ENCODE measurements at places on chromosomes 11 and 22.

DNA sequence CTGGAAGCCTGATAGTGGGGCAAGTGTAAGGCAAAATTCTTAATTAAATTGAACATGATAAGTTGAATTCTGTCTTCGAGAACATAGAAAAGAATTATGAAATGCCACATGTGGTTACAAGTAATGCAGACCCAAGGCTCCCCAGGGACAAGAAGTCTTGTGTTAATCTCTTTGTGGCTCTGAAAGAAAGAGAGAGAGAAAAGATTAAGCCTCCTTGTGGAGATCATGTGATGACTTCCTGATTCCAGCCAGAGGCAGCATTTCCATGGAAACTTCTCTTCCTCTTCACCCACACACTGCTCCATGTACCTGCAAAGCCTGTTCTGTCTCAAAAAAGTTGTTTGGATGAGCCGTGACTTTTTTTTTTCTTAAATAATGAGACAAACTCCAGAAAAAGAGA lies 1.9 kb upstream of the TYR start:
- DNase-seq: no peak

- DNase-seq: no peak
Observed at GRCh38 chr11:134583397-134583990, 171.5 kb upstream of the B3GAT1 start.

DNA sequence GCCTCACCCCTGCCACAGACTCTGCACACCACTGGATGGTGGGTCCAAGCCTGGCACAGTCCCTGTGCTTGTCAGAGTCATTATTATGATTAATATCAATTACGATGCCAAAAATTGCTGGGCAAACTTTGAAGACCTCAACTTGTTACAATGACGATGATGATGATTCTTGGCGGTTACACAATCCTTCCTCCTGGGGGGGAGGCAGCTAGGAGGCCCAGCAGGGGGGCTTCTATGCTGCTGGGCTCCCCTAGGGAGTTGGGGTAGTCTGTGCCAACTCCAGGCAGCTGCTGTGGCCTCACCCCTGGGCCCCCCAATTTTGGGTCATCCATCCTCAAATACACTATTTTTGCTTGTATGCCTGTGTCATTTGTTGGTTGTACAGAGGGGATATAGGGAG lies 12.0 kb downstream of the SLC35E4 start:
- DNase-seq: no peak

DNA sequence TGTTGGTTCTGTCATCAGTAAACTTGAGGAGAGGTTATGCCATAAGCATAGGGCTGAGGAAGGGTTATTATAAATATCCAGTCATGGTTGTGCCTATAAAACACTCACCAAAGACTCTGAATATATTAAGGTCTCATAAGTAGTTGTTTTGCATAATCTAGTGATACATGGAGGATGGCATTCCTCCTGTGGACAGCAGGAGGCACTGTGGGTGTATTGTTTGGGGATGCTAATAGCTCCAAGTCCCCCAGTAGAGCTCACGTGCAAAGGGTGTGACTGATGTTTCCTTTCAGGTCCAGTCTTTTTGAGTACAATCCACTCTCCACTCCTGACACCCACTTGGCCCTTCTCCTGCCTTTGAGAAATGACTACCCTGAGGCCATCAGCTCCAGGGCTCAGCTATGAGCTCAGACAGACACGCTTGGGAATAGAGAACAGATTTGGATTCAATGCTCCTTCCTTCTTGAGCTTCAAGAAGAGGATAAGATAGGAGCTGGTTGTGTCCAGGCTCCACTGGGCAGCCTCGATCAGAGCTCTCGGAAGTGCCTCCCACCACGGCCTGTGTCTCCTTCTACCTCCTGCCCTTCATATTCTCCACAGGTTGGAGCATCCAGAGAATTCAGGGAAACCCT lies 85.2 kb upstream of the IGLL5 start:
- peak; percentile 40 for DNase-seq

- DNase-seq: no peak
Observed at GRCh38 chr22:23526596-23527316, 53.3 kb downstream of the IGLL1 start.

GRCh38 chr22:46275455-46276122 lies 7.8 kb downstream of the TTC38 start:
- DNase-seq: no peak

- no peak for DNase-seq
Observed at GRCh38 chr22:49136041-49136815, 691.4 kb downstream of the BRD1 start.

- DNase-seq: no peak
Observed at GRCh38 chr22:21051831-21052400, 6.2 kb downstream of the LRRC74B start.

DNA sequence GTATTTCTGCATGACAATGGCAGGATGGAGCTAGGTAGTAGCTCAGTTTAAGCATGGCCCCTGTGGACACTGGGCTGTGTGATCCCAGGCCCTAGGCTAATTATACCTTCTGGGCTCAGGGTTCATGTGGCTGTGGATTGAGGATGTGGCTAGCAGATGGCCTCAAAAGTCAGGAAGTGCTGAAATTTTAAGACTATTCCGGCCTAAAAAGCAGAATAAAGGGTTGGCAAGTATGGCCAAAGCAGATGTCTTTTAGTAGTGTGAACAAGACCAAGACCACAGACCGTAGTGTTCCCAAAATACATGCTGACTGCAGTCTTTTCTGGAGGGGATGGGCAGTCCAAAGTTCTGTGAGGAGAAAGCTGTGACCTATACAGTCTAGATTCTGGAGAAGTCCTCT lies 115.7 kb upstream of the RAG2 start:
- DNase-seq: no peak

DNA sequence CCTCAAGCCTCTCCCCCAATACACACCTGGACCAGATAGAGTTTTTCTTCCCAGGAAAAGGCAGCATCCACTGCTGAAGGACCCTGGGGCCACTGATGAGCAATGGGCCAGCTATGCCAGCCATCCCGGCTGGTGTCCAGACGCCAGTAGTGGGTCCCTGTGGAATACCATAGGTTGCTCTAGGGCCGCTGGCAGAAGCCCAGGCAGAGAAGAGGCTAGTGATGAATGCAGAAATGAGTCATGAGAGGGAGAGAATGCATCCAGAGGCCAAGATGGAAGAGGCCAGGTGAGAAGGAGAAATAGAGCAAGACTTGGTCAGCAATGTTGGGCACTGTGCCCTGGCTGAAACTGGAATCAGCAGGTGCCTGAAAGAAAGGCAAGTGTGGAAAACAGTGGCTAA lies 8.9 kb downstream of the HPX start:
- no peak for DNase-seq

- no peak for DNase-seq
Observed at GRCh38 chr22:45205276-45205925, 35.3 kb downstream of the KIAA0930 start.

- DNase-seq: no peak
Observed at GRCh38 chr11:104823657-104824056, 74.6 kb downstream of the CASP12 start.

GRCh38 chr11:127362754-127363308 lies 362.3 kb upstream of the KIRREL3 start:
- no peak for DNase-seq

DNA sequence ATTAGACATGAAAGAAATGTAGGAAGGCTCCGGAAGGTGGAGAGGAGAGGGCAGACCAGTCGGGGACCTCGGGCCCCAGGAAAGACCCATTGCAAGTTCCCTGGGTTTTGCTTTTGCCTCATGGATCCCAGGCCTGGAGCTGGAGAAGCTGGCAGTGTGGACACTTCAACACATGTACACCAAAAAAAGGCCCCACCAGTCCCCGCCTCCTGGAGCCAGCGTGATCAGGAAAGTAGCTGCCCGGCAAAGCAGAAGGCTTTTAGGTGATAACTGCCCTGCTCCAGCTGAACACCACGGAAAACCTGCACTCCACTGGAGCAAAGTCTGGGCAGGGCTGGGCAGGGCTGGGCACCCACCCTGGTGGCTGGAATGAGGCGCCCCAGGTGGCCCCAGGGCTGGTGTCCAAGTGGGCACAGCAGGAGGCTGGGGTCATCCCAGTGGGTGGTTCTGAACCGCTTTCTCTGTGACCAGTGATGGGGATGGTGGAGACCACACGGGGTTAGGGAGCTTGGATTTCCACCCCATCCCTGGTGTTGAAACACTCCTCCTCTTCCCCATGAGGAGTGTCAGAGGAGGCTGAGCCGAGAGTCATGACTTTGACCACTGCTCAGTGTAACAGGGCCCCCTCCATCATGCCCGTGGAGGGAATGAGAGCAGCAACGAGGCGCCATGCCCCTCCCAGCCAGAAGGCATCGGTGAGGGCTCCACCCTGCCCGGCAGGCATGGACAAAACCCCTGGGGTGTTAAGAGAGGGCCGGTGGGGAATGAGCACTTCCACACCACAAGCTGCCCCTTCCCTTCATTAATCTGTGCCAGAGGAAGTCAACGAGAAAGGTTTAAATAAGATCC lies 16.9 kb upstream of the MUC5AC start:
- DNase-seq: no peak

DNA sequence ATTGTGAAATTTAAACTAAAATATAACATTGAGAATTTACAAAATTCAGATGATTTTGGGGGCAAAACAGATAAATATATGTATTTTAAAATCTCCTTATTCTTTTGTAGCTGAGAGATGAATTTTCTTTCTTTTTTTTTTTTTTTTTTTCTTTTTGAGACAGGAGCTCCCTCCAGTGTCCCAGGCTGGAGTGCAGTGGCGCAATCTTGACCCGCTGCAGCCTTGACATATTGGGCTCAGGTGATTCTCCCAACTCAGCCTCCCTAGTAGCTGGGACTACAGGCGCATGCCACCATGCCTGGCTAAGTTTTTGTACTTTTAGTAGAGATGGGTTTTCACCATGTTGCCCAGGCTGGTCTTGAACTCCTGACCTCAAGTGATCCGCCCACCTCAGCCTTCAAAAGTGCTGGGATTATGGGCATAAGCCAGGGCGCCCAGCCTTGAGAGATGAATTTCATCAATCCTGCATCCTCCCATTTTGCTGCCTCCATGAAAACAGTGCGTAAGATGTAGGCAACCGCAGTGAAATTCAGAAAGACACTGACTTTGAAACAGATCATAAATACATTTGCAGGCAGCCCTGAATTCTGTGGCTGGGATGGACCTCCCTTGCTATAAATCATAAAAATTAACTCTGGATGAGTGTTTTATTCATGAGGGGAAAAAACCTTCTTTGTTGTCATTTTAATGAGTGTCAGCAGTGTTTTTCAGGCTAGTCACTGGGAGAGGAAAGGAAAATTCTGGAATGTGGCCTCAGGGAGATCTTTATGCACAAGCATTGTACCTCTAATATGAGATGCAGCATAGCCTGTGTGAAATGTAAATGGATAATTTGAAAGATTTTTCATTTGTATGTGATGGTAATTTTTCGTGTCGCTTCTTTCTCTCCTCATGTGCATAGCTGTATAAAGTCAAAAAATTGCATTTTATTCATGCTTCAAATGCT lies 14.4 kb downstream of the ELMOD1 start:
- DNase-seq: no peak

DNA sequence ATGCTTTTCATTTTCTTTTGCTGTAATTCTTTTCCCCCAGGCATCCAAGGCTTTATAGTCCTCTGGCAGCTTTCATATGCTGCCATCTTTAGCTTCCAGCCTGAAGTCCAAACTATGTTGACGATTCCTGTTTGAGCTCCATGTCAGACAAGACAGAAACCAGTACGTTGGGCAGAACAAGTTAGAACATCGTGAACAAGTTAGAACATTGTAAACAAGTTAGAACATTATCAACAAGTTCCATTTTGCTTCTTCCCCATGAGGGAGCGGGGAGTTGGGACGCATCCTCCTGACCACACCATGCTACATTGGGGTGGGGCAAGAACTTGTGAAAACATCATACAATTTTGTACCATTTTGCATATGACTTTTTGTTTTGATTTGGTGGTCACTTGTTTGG lies 23.9 kb downstream of the GLB1L2 start:
- DNase-seq: no peak

DNA sequence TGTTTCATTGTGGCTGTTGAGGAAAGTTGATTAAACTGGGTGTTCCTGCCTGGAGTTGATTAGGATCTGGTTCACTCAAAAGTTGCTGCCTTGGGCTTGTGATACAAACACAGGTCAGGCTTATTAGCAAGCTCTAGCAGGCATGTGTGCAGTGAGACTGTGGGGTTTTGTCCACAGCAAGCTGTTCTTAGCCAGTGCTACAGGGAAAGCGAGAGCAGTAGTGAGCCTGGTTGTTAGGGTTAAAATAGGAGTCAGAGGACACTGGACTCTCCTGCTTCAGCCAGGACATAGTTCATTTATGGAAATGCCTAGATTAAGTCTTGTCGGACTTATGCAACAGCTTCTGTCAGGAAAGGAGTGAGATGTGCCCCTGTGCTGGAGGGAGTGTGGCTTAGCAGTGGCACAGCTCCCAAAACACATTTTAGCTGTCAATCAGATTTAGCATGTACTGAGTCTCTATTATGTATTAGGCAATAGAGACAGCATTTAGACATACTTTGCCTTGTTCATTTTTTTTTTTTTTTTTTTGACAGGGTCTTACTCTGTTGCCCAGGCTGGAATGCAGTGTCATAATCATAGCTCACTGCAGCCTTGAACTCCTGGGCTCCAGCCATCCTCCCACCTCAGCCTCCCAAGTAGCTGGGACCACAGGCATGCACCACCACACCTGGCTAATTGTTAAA lies 8.7 kb downstream of the SNRPD3 start:
- no peak for DNase-seq

DNA sequence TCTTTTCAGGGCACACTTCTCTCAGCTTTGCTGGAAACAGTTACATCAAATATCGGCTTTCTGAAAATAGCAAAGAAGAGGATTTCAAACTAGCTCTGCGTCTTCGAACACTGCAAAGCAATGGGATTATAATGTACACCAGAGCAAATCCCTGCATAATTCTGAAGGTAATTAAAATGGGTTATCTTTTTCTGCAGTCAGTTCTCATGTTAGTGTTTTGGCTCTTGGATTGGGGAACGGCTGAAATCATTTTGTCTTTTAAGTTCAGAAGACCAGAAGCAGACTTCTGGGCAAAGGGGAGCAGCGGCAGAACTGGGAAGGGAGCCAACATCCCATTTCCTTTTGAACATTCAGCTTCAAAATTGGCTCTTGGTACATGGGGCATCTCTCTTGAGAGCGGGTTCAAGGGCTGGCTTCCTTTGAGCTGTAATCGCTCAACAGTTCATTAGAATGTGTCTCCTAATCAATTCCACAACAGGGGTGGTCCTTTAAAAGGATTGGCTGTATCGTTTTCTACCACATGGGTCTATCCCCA lies 110.2 kb upstream of the MTNR1B start:
- DNase-seq: no peak

GRCh38 chr22:45692549-45692948 lies 20.9 kb downstream of the ATXN10 start:
- DNase-seq: no peak

- DNase-seq: no peak
Observed at GRCh38 chr11:82734120-82734479, 436 bp upstream of the FAM181B start.

- DNase-seq: no peak
Observed at GRCh38 chr11:45934580-45935318, 12.3 kb downstream of the LARGE2 start.

Measured in GM13977 (cell line).